ENCODE measurements at places on chromosomes 6 and 20. TPM values are rescaled to one million over a fixed set of nuclear protein-coding genes. Genes with fewer than 3 reads are reported as not detected.

The NEU1 gene
- 20.3 TPM for total RNA-seq

The CPXM1 gene
- total RNA-seq, result 7.8 TPM

The PRKN gene
- 5.9 TPM for total RNA-seq

The SLC4A11 gene
- not detected for total RNA-seq

The MOCS1 gene
- 4.7 TPM for total RNA-seq

The WFDC10B gene
- not detected for total RNA-seq

The CDYL gene
- 32.8 TPM for total RNA-seq

The RIPPLY2 gene
- total RNA-seq, result 12.9 TPM

The PLEKHG1 gene
- 7.3 TPM for total RNA-seq

The CEP250 gene
- 21.8 TPM for total RNA-seq

The RCAN2 gene
- total RNA-seq, result 7.0 TPM

The MUC21 gene
- not detected for total RNA-seq

The COL9A3 gene
- 37.1 TPM for total RNA-seq

The C2 gene
- 4.7 TPM for total RNA-seq

The TCF15 gene
- total RNA-seq, result 0.47 TPM

The PRDM1 gene
- 1.4 TPM for total RNA-seq

The RAMACL gene
- total RNA-seq, result 1.2 TPM

The PMEPA1 gene
- total RNA-seq, result 8.3 TPM

The NFKBIE gene
- 7.8 TPM for total RNA-seq

The SSTR4 gene
- total RNA-seq, result not detected

The CTCFL gene
- total RNA-seq, result not detected

The SLC22A16 gene
- 0.31 TPM for total RNA-seq

The MDFI gene
- total RNA-seq, result 11.7 TPM

The TRIM40 gene
- not detected for total RNA-seq

The SAMHD1 gene
- 26.7 TPM for total RNA-seq

The KCNG1 gene
- 41.3 TPM for total RNA-seq

The LY6G6C gene
- 0.31 TPM for total RNA-seq

The HRH3 gene
- 0.47 TPM for total RNA-seq

The MYBL2 gene
- total RNA-seq, result 0.47 TPM

The GSTA2 gene
- not detected for total RNA-seq

The RRAGD gene
- 99.2 TPM for total RNA-seq

The FAM83B gene
- total RNA-seq, result 0.47 TPM

The RBBP8NL gene
- not detected for total RNA-seq

The SAMD10 gene
- 6.4 TPM for total RNA-seq

The IPCEF1 gene
- 29.5 TPM for total RNA-seq

The C6orf163 gene
- total RNA-seq, result 8.3 TPM

The ISM1 gene
- 1.6 TPM for total RNA-seq

The PPP1R14C gene
- total RNA-seq, result 61.3 TPM

The ARG1 gene
- total RNA-seq, result 0.94 TPM

The COL19A1 gene
- total RNA-seq, result 5.9 TPM

The RWDD1 gene
- 33.4 TPM for total RNA-seq

The PNPLA1 gene
- total RNA-seq, result not detected

The RNF217 gene
- 17.8 TPM for total RNA-seq

The TSPO2 gene
- total RNA-seq, result not detected

The AVP gene
- total RNA-seq, result not detected

The PACSIN1 gene
- 2.8 TPM for total RNA-seq

The UBD gene
- total RNA-seq, result 0.47 TPM

The ZNF335 gene
- 13.9 TPM for total RNA-seq

The TFAP2D gene
- 0.47 TPM for total RNA-seq

The PTCRA gene
- total RNA-seq, result not detected

The BPIFB2 gene
- total RNA-seq, result 0.31 TPM

The RNF144B gene
- total RNA-seq, result 3.1 TPM

The VAPB gene
- 18.2 TPM for total RNA-seq

The CST4 gene
- total RNA-seq, result not detected

The DEFB127 gene
- total RNA-seq, result not detected

The OR2B6 gene
- not detected for total RNA-seq

The MAFB gene
- 11.1 TPM for total RNA-seq

The CALHM5 gene
- 0.78 TPM for total RNA-seq

The OPN5 gene
- total RNA-seq, result not detected

All from occipital lobe (tissue), 3 donors.